ENCODE measurements at places on chromosomes 6 and 20.

GRCh38 chr6:69311888-69312287 lies 484.9 kb downstream of the LMBRD1 start:
- DNase-seq: no peak

- no peak for DNase-seq
These were observed 65.6 kb upstream of the TMEM30A start for GRCh38 chr6:75350156-75350555.

GRCh38 chr6:25034431-25034921 lies 98.7 kb upstream of the RIPOR2 start:
- DNase-seq: no peak

- DNase-seq: peak; percentile 74
These were observed at the start of gene ADGRG6 for GRCh38 chr6:142301651-142302391. Gene ADGRG6 (plus strand): TSS chr6:142302007. CDS start chr6:142302330, 323 bp downstream.

GRCh38 chr6:26249957-26250697 lies 114.9 kb upstream of the BTN3A2 start:
- peak; percentile 92 for DNase-seq

GRCh38 chr20:48729538-48729937 lies 98.3 kb downstream of the PREX1 start:
- no peak for DNase-seq

DNA sequence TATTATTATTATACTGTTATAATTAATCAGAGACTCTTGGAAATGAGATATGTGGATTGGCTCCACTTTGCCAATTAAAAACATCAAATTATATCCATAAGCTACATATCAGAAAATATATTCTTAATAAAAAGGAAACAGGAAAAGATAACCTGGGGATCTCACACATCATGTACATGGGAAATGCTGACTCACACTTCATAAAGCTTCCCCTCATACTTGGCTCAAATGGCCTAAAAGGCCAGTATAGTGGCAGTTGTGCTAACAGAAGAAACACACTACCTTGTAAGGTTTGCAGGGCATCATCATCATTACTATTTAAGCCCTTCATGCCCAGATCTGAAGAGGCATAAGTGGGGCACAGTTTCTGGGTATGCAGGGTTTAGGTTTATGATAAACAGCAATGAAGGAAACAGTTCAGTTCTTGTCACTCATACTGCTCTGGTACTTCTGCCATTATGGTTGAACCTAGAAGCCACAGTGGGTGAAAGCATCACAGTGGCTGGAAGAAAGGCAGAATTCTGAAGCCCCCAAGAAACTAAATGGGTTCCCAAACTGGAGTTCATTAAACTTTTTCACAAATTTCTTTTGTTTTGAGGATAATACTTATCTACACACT lies 60.6 kb downstream of the BTBD9 start:
- peak; percentile 29 for DNase-seq

- DNase-seq: no peak
These were observed 147.4 kb upstream of the SPACA1 start for GRCh38 chr6:87900160-87900698.

- DNase-seq: peak; percentile 77
These were observed 1.1 kb upstream of the MRGBP start for GRCh38 chr20:62795023-62795761.

DNA sequence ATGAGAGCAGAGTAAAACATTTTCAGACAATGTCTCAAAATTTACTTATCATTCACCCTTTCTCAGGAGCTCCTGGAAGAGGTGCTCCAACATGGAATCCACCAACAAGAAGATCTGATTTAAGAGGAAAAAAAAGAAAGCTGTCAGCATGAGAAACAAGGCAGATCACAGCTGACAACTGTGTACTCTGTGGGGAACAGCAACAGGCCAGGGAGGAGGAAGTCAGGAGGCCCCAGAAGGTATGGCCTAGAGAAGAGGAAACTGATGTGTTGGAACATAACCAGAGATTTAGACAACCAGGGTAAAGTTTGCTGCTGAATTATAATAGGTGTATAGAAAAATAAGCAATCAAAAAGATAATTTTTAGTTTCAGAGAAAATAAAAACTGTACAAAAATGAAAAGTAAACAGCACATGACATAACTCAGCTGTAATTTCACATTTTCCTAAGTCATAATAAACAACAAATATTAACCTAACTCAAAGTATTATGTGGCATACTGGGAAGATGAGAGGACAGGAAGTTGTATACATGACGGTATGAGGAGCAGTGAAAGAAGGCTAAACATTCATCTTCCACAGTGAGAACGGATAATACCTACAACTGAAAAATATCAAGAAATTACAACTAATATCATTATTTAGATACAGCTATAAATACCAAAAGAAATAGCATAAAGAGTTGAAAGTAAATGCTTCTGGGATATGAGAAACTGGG lies 113.6 kb upstream of the EMILIN3 start:
- peak; percentile 45 for DNase-seq

- no peak for DNase-seq
These were observed 52.9 kb downstream of the TINAG start for GRCh38 chr6:54361188-54361587.

DNA sequence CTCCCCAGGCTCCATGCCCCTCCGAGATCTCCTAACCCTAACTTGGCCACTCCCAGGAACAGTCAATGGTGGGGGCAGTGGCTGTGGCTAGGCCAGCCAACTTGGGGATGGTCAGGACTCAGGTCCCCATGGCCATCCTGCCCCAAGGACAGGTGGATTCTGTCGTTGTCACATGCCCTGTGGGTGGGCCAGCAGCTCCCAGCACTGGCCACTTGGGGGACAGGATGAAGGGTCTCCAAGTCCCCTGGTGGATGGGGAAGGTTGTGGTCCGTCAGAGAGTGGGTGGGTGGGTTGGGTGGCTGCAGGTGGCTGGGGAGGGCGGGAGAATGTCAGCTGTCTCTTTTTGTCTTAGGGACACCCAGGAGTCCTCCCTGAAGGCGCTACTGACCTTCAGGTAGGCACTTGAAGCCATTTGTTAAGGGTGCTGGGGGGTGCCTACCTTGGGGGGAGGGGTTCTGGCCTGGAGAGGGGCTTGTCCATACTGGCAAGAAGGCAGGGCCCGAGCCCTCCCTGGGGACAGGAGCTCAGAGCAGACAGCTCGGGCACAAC lies 5.5 kb downstream of the COL9A3 start:
- no peak for DNase-seq

GRCh38 chr6:31098449-31098938 lies 13.9 kb downstream of the C6orf15 start:
- DNase-seq: no peak

- no peak for DNase-seq
These were observed 161.0 kb downstream of the COL12A1 start for GRCh38 chr6:75044846-75045245.

DNA sequence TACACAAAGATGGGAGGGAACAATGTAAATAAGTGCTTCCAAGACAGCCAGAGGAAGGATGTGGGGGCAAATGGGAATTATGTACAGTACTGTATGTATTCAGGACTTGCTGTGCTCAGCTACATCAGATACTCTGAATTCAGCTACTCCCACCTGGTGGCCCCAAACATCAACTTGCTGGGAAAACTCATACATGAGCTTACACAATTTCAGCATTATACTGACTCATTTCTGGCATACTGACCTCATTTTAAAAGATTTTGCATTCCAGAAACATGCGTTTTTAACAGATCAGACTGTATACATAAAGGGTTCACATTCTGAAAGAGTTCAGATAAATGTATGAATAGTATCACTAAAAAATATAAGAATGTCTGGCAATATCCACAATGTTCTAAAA lies 59.7 kb downstream of the GPX5 start:
- peak; percentile 83 for DNase-seq

GRCh38 chr20:10225439-10226060 lies 6.9 kb downstream of the SNAP25 start:
- peak; percentile 55 for DNase-seq

DNA sequence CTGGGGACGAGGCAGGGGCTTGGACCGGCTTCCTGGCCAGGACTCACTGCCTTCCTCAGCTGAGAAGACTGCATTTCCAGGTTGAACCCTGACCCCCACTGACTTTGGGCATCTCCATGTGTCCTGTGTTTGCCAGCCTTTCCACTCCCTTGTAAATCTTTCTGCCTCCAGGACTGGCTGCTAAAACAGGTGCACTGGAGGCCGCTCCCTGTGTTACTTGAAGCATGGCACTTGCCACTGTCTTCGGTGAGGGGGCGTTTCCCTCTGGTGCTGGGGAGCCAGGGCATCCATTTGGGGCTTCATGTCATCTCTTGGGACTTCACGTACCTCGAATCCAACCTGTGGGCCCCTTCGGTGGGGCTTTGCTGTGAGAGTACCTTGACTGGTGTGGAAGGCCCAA lies 6.7 kb upstream of the RBM38 start:
- no peak for DNase-seq

GRCh38 chr6:13412639-13413465 lies 74.5 kb downstream of the GFOD1 start:
- DNase-seq: no peak

DNA sequence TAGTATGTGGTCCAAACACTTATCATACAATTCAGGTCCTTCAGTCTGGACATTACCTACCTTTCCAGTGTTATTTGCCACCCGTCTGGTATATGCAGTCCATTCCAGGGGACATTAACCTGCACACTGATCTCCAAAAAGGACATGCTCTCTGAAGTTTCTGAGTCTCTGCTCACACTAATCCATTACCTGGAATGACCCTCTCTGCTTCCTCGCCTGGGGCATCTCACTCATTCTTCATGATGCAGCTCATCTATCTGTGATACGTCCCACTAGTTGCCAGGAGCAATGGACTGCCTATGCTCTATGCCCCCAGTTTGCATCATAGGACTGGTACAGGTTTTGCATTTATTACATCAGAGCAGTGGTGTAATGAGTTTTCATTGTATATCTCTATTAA lies 5.9 kb upstream of the TUBB2B start:
- DNase-seq: peak; percentile 34

All from ELR (cell line).